ENCODE measurements at places on chromosomes 2 and 18.

DNA sequence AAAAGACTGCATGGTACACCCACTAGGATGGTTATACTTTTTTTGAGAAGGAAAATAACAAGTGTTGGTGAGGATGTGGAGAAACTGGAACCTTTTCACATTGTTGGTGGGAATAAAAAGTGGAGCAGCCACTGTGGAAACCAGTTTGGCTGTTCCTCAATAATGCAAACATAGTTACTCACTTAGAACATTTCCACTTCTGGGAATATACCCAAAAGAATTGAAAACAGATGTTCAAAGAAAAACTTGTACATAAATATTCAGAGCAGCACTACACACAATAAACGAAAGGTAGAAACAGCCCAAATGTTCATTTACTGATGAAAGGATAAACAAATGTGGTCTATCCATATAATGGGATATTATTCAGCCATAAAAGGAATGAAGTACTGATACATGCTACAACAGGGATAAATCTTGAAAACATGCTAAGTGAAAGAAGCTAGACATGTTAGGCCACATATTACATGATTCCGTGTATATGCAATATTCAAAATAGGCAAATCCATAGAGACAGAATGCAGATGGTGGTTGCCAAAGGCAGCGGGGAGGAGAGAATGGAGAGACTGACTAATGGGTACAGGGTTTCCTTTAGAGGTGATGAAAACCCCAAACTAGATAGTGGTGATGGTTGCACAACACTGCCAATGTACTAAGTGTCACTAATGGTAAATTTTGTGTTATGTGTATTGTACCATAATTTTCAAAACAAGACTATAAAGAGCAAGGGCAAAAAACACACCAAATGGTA lies 20.9 kb upstream of the LMAN1 start:
- DNase-seq, result no peak

- DNase-seq, result no peak
These were observed 48.7 kb downstream of the RMDN2 start for GRCh38 chr2:37973615-37974353.

DNA sequence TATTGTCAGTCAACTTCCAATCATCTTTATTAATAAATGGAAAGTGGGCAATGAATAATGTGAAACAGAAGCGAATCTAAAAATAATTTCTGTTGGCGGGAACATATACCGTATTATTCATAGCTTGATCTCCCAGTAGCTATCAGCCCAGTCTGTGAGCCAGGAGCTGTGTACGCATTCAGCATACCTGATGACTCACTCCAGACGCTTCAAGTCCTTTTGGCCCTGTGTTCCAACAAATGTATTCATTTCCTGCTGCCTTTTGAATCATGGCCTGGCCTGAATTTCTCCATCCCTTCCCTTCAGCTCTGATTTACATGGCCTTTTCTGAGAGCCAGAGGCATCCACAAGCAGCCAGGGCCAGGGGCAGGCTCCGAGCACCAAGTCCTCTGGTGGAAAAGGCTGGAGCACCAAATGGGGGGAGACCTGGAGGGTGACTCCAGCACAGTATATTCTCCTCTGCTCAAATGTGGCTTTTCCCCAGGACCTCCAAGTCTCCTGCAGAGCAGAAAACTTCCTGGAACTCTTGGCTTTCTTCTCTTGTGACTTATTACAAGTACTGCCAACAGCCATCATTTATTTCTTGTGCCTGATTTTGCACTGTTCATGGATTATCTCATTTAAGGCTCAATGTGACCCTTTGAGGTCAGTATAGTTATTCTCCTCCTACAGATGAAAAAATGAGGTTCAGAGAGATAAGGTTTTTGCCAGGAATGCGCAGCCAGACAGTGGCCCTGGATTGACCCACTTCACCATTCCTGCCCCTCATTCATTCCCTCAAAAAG lies 108.7 kb downstream of the EN1 start:
- no peak for DNase-seq

GRCh38 chr18:76838182-76838581 lies 15.8 kb downstream of the ZNF236 start:
- DNase-seq, result no peak

- no peak for DNase-seq
These were observed 50.8 kb downstream of the WIPF1 start for GRCh38 chr2:174546519-174547506.

DNA sequence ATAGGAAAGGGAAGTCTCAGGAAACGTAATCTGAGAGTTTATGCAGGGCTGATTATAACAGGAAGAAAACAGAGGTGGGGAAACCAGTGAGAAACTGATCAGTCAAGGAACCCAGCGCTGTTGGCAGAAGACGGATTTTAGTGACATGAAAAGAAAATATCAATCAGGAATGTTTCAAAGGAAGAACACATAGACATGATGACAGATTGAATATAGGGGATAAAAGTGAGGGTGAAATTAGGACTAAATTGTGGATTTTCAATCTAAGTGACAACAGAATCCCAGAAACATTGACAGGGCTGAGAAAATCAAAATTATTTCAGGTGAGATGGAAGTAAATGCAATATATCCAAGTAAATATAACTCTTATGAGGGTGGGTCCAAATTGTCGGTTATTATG lies 199.8 kb upstream of the CCDC150 start:
- DNase-seq, result no peak

- no peak for DNase-seq
These were observed 238.4 kb downstream of the CMPK2 start for GRCh38 chr2:6627316-6627715.

DNA sequence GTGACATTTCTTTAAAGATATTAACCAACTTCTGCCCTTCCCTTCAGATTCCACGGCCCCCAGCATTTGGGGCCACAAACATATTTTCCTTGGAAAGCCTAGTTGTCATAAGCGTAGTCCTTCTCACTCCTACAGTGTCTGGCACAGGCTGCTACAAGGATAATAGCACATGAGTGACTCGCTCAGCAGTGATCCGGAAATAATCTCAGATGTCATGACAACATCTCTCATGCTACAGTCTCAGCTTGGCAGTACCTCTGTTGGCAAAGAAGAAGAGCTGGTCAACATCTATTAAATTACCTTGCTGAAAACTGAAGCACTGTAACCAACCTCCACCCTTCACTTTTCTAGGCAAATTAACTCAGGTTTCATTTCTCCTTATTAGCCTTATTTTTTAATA lies 351.7 kb downstream of the RAD51AP2 start:
- no peak for DNase-seq

- no peak for DNase-seq
These were observed 13.6 kb downstream of the EN1 start for GRCh38 chr2:118833716-118834439.

- DNase-seq, result no peak
These were observed 650.6 kb downstream of the SLC4A3 start for GRCh38 chr2:220278022-220278421.

DNA sequence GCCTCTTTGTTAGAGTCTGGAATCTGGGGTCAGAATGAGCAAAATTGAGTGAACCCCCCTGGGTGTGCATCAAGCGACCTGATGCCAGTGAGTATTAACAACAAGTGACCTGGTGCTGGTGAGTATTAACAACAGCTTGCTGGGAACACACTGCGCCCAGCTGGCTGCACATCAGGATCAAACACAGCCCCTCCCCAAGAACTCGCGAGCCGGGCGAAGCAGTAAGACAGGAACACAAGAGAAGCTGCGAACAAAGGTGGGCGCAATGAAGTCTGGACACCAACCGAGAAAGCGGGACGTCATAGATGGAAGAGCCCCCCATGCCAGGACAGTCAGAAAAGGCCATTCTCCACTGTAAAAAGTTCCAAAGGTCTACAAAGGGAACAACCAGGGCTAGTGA lies 34.3 kb downstream of the CRACDL start:
- DNase-seq, result no peak

GRCh38 chr18:39607034-39607433 lies 2041.4 kb upstream of the CELF4 start:
- DNase-seq, result no peak

DNA sequence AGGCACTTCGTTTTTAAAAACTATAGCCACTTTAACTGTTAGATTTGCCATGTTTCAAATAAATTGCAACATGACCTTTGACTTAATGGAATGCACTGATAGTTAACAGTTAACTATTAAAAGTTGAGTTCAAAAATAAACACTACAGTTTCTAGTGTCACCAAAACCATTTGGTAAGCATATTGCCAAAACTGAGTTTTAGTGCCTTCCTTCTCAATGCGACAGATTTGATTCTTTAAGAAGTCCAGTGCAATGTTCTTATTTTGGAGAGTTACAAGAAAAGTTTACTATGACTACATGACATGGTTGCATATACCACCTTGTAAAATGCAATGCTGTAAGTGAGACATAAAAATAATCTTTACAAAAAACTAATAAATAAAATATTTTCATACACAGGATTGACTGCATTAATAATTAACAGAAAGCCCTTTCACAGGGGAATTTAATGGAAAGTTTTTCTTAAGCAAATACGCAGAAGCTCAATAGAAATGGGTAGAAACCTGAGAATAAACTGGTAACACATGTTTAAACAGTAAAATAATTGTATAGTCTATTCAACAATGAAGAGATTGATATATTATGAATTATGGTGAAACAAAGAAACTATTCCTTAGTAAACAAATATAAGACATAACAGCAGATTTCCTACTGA lies 53.8 kb downstream of the GRB14 start:
- no peak for DNase-seq

DNA sequence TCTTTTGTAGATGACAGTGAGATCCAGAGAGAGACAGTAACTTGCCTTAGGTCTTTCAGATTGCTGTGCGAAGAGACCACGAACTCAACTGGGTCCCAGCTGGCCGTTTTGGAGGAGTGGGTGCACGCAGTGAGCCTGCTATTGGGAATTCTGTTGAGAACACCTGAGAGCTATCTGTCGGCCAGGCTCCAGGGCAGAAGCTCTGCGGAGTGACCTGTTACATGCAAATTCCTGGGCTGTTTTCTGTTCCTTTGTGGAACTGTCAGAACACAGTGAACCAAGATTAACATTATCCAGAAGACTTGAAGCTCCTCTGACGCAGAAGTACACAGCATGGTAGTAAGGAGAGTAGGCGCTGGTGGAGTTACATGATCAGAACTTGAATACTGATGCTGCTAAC lies 99.5 kb upstream of the LMAN1 start:
- DNase-seq, result no peak

- DNase-seq, result no peak
These were observed 30.7 kb upstream of the PIEZO2 start for GRCh38 chr18:11179959-11180519.

DNA sequence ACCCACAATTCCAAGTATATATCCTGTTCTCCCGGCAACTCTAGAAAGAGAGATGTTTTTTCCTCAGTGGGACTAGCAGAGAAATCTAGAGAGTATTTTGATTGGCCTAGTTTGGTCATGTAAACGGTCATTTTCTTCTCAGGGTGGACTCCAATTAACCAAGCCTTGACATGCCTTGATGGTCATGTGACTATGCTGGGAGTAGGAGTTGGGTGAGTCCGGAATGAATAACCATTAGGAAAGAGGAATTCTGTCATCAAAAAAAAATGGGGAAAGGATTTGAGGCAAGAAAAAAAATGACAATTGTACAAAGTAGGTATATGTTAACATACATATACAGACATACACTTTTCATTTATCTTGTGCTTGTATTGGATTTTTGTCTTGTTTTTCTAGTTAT lies 248.2 kb upstream of the CDH20 start:
- DNase-seq, result no peak

- no peak for DNase-seq
These were observed 105.9 kb upstream of the SH3BP4 start for GRCh38 chr2:234845602-234846590.

- no peak for DNase-seq
These were observed 778.5 kb downstream of the BCL11A start for GRCh38 chr2:59774821-59775433.

DNA sequence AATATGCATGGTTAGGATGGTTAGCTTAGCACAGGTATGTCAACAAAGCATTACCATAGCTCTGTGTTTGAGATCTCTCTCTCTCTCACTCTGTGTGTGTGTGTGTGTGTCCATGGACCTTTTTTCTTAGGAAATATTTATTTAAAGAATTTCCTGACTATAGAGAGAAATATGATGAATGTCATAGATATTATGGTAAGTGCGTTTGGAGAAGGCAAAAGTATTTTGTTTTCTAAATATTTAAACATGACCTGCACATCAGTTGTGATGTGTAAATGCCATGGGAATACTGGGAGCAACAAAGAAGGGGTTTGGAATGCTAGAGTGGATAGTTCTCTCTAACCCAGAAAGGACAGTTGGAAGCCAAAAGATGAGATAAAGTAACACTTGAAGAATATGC lies 3.9 kb upstream of the TMEM178A start:
- no peak for DNase-seq

GRCh38 chr2:142707318-142707717 lies 170.1 kb upstream of the KYNU start:
- no peak for DNase-seq

- DNase-seq, result no peak
These were observed 7.4 kb downstream of the RAPGEF4 start for GRCh38 chr2:172742931-172743540.

DNA sequence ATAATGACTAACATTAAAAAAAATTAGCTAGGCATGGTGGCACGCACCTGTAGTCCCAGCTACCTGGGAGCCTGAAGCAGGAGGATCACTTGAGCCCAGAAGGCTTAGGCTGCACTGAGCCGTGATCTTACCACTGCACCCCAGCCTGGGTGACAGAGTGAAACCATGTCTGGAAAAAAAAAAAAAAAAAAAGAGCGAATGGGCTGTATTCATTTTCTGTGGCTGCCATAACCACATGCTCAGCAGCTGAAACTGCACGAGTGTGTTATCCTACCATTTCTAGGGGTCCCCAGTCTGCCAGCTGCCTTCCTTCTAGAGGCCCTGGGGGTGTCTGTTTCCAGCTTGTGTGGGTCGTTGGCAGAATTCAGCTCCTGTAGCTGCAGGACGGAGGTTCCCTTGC lies 247.8 kb downstream of the EIPR1 start:
- DNase-seq, result no peak

- DNase-seq, result no peak
These were observed 8.6 kb upstream of the COL3A1 start for GRCh38 chr2:188965563-188965962.

DNA sequence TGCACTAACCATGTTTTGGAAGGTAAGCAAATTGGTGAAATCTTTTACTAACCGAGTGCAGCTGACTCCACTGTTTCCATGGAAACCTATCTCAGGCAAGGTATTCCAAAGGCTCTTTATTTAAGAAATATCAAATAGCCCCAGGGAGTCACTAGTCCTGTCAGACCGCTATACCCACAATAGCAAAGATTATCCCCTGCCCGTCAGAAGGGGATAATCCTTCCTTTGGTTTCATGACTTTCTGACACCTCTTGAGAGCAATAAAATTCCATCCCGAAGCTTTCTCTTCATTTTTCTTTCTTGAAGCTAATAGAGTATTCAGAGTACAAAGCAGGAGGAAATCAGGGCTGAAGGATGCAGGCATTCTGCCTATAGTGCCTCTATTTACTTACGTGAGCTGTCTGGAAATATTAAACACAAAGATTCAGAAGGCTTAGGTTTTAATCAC lies 34.7 kb upstream of the MAP2 start:
- DNase-seq, result no peak

GRCh38 chr2:188146888-188147287 lies 144.8 kb upstream of the GULP1 start:
- no peak for DNase-seq

DNA sequence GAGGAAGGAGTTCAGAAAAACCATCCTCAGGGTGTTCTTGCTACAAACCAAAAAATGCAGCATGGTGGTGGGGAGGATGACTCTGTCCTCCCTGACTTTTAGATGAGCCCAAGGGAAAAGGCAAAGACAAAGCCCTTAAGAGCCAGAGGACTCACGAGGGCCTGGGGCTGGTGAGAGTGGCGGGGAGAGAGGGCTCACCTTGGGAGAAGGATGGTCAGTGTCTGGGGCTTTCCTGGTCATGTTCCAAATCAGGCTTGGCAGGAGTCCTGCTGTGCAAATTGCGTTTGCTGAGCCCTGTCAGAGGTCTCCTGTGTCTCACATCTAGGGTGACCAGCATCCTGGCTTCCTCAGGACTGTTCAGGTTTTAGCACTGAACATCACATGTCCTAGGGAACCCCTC lies 4.7 kb downstream of the UGT1A1 start:
- DNase-seq, result no peak
